ENCODE measurements at places on chromosomes 11 and 22. TPM values are rescaled to one million over a fixed set of nuclear protein-coding genes. Genes with fewer than 3 reads are reported as not detected.

DNA sequence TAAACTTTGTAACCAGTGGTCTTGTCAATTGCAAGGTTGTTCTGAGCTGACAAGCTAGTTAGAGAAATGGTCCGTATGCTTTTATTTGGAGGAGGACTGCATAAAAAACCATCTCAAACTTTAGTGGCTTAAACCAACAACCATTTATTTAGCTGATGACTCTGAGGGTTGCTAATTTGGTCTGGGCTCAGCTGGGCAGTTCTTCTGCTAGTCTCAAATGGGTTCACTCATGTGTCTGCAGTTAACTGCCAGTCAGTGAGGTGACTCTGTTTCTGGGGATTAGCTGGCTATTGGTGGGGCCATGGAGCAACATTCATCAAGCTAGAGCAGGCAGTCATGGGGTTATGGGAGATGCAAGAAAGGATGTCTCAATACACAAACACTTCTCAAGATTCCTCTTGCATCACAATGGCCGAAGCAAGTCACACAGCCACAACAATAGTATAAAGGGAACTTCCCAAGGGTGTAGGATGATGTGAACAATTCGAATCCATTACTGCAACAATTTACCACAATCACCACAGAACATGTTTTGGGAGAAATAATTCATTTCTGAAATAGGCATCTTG lies 521.9 kb downstream of the INSC start:
- H3K4me3 ChIP-seq: no peak overlapping the region
- H3K27ac ChIP-seq: no peak overlapping the region
- no peaks in the 10 kb centered on the region for H3K36me3 ChIP-seq
- no peak for DNase-seq
- H3K4me1 ChIP-seq: no peaks in the 10 kb centered on the region
- no peaks in the 10 kb centered on the region for H3K27me3 ChIP-seq

- H3K36me3 ChIP-seq: no peaks in the 10 kb centered on the region
- no peaks in the 10 kb centered on the region for H3K27me3 ChIP-seq
- H3K4me3 ChIP-seq: no peak overlapping the region
- DNase-seq: no peak
- no peak overlapping the region for H3K27ac ChIP-seq
Observed at GRCh38 chr11:11213117-11213516, 139.9 kb downstream of the CSNK2A3 start.

Gene BIK
- 1.7 TPM for total RNA-seq

Gene RFPL3
- total RNA-seq: not detected

GRCh38 chr11:112042161-112042960 lies 17.2 kb downstream of the DLAT start:
- DNase-seq: no peak
- no peak overlapping the region for H3K4me3 ChIP-seq
- H3K27me3 ChIP-seq: no peaks in the 10 kb centered on the region
- H3K36me3 ChIP-seq: peaks cover 63% of the 10 kb centered on the region
- H3K4me1 ChIP-seq: no peaks in the 10 kb centered on the region
- H3K27ac ChIP-seq: no peak overlapping the region

- no peaks in the 10 kb centered on the region for H3K27me3 ChIP-seq
- H3K4me3 ChIP-seq: no peak overlapping the region
- no peaks in the 10 kb centered on the region for H3K36me3 ChIP-seq
- no peak overlapping the region for H3K27ac ChIP-seq
Observed at GRCh38 chr11:72618803-72619202, 55.4 kb downstream of the PDE2A start.

Gene MGAT3
- total RNA-seq: 0.12 TPM

All from CD4-positive, CD25-positive, alpha-beta regulatory T cell (primary cell).